ENCODE measurements at places on chromosomes 4 and X.

GRCh38 chr4:105598052-105598451 lies 45.6 kb downstream of the ARHGEF38 start:
- DNase-seq, result no peak

DNA sequence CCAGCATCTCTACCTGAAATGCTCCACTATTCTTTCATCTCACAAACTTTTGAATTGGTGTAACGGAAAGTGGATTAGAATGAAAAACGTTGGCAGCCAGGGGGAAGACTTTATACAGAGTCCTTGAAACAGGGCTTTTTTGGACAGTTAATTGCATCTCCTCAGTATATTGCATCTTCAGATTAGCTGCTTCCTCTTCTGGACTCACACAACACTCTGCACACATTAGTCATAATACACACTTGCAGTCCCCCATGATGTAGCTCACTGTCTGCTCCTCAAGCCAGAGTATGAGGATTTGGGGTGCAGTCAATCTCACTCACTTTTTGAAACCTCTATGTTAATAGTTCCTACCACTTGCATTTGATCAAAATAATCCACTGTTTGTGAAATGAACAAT lies 101.0 kb downstream of the ADGRA3 start:
- no peak for DNase-seq

DNA sequence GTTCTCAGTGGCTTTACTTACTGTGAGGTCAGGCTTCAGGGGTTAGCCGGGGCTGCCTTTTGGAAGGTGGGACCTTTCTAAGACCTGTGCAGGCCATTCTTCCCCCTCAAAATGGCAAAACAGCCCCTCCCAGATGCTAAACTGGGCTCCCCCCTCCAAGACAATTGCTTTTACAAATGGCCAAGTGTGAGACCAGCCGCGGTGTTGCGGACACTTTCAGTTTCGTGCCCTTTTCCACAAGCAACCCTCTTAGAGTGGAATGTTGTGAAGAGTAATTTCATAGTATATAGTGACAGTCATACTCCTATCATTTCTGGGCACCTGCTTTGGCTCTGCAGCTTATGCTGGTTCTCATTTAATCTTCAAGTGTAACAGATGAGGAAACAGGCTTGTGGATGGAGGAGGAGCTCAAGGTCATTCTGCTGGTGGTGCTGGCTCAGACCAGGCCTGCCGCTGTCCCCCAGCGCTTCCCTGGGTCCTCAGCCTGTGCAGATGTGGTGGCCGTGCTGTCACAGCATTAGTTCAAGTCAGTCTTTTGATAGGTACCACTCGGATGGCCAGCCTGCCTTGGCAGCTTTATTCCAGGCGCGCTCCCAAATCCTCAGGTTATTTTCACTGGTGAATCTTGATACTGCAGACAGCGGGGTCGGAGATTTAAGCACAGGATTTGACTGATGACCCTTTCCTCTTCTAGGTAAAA lies 55.0 kb upstream of the TADA2B start:
- no peak for DNase-seq

DNA sequence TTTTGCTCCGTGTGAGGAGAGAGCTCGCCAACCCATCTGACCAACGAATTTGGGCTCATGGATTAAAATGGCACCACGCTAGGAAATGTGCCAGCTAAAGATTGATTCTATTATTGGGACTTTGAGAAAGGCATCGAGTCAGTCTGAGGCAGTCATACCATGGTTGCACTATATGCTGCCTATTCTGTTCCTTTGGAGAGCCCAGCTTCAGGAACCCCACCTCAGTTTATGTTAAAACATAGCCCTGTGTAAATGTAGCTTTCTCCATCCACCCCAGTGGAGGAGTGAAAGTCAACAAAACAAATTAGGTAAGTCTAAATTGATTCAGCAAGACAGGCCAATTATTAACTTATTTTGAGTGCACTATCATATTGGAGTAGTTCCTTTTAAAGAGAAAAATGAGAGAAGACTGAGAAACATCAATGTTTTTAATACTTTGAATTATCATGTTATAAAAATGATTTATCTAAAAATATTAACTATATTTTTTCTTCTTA lies 24.5 kb upstream of the ADH7 start:
- no peak for DNase-seq

- DNase-seq, result no peak
Measured at GRCh38 chr4:8372506-8372905, 68.0 kb downstream of the ACOX3 start.

- no peak for DNase-seq
Measured at GRCh38 chr4:89411539-89412309, 104.1 kb upstream of the GPRIN3 start.

DNA sequence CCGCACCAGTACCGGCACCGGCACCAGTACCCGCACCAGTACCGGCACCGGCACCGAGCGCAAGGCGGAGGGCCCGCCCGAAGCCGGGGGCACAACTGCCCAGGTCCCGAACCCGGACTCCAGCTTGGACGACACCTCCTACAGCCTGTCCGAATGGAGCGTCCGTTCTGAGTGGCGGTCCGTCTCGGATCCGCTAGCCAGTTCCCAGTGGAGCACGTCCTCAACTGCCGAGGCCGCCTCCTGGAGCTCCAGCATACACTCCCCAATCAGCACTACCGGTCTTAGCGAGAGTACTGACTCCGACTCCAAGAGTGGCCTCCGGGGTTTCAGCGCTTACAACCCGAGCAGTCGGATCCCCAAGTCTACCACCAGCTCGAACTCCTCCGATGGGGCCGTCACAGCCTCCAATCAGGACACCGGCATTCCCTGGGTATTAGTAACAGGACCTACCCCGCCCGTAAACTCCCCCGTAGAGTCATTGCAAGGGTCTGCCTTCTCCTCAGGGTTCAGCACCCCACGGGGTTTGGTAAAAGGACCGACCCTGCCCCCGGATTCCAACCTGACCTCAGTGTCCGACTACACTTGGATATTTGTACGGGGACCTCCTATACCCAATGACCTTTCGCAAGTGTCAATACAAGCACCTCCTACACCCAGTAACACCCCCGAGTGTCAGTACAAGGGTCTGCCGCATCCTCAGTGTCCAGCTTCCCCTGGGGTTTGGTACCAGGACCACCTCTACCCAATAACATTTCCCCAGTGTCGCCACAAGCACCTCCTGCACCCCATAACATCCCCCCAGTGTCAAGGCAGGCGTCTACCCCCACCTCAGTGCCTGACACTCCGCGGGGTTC lies 721 bp upstream of the MAOA start:
- DNase-seq, result no peak

DNA sequence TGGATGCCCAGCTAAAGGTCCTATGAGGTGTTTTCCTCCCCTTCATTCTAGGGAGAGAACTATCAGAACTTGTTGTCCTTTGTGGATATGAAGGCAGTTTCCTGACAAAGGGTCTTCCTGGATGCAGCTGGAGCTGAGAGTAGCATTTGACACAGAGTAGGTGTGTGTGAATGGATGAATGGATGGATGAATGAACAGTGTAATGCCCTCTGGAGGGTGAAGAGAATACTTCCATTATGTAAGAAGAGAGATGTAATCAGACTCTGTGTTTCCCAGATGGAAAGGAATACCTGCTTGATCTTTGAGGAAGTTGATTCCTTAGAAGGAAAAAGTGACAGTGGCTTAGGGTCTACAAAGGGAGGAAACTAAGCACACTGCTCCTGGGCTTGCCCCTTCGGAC lies 55.4 kb upstream of the AADAT start:
- no peak for DNase-seq

GRCh38 chr4:99315839-99316238 lies 5.4 kb downstream of the ADH1B start:
- DNase-seq, result no peak

DNA sequence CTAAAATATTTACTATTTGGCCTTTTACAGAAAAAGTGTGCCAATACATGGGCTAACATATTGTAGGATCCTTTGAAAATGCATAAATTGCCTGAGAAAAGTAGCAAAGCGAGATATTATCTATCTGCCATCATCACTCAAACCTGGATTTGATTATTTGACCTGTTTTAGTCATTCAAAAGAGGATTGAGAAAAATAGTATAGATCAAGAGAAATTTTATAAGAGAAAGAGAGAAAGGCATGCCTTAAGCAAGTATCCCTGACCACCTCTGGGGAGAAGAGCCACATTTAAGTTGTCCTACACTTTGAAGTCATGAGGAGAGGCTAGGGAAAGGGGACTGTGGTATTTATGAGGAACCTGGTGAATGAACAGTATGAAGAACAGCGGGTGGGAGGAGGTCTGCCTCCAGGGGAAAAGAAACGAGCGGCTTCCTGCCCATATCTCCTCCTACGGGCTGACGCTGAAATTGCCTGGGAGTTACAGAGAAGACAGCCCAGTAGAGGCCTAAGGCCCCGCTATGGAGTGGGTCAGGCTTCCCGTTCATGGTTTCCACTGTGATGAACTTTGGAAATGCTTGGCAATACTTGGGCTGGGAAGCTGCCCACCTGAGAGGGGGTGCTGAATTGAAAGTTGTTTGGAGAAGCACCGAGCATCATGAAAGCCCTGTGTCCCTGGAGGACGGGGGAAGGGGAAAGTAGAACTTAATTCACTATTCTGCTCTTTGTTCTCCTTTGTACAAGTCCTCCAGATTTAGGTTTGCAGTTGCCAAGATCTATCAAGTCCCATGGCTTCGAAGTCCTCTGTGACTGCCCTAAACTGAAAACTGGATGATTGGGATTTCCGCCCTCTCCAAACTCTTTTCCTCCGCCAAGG lies 106.9 kb upstream of the ACSL4 start:
- DNase-seq, result no peak

DNA sequence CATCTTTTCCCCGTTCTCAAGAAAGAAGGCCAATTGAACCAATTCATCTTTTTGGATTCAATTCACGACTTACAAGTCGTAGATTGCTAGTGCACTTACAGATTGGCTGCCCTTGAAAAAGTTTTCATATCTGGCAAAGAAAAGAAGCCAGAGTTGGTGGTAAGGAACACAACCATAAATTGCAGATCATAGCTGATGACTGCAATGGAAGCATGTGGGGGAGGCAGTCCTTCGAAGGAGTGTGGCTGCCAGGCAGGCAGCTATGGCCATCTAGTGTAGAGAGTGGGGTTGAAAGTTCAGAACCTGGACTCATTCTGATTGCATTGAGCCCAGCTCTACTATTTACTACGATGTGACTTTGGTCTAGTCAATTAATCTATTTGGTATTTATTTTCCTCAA lies 4.5 kb downstream of the GPM6A start:
- no peak for DNase-seq

DNA sequence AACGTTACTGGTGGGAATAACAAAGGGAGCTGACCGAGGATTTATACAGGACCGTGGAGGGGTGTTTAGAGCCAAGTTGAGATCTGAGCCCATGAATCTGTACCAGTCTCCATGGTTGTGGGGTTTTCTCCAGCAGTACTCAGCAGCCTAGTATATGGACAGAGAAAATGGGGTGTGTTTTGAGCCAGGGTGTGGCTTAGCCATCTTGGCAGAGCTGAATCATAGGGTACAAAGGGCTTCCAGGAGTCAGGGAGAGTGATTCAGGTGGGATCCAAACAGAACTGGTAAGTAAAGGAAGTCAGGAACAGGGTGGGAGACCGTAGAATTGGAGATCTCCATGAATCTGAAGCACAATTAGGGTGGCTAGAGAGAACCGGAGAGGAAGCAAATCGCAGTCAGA lies 7.4 kb upstream of the HPRT1 start:
- DNase-seq, result no peak

- DNase-seq, result no peak
Measured at GRCh38 chr4:55574252-55574651, 17.8 kb downstream of the PDCL2 start.

All from NCI-H187 (cell line).